Stimulated activated CD8-positive, alpha-beta memory T cell treated with anti-CD3 and anti-CD28 coated beads, Interleukin-7, amount 100 ng/mL, for 24 hours (primary cell): ENCODE measurements at places on chromosomes 3 and 15.

GRCh38 chr15:98966091-98966787 lies 41.4 kb downstream of the PGPEP1L start:
- DNase-seq, result no peak

DNA sequence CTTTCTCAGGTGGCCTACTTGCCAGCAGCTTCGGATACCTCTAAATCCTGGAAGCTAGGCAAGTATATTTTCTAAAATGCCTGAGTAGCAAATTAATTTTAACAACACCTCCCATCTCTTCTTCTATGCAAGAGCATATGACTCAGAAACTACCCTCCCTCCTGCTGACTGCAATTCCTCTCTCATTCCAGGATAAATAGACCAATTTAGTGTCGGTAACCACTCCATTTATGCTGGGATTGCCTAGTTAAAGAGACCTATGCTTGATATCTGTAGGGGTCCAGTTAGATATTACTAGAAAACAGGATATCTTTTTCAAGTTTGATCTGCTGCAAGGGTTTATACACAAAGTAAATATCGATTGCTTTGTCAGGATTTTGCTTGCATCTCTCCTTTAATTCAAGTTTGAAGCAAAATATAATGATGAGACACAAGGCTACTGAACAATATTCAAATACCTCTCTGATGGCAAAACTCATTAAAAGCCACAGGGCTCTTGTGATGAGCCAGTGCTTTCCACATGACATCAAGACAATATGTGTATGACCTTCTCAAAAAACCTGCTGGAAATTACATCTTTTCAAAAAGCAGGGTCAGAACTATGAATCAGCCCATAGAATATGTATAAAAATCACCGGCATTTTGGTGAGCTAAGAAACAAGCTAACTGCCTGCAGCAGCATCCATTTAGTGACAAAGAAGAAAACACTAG lies 491.6 kb upstream of the NECTIN3 start:
- DNase-seq, result no peak

- no peak for DNase-seq
Observed at GRCh38 chr15:88651971-88652370, 13.2 kb downstream of the ISG20 start.

- no peak for DNase-seq
Observed at GRCh38 chr15:73367624-73368300, 996 bp downstream of the HCN4 start.

DNA sequence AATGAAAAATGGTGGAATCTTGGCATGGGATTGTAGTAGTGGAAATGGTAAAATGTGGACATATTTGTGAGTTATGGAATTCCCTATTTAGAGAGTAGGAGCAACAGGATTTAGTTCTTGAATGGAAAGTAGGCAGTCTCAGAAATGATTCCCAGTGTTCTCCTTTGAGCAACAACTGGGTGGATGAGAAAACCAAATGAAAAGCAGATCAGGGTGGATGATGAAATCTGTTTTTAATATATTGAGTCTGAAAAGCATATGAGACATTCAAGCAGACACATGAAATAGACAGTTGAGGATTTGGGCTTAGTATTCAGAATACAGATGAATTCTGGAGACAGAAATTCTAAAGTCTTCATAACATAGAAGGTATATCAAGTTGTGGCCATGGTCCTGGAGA lies 451.3 kb downstream of the LPP start:
- no peak for DNase-seq

DNA sequence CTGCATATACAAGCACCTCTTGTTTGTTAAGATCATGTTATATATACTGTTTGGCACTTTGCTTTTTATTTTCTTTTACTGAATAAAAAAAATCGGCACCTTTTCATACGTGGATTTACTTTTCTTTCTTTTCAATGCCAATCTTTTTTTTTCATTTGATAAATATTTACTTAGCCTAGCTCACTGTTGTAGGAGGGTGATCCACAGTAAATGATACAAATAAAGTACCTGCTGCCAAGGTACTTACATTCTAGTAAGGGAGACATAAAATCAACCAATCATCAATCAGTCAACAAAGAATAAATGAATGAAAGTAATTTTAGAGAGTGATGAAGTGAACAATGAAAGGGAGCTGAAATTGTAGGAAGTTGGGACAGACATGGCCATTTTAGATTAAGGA lies 18.3 kb downstream of the GNB5 start:
- no peak for DNase-seq

DNA sequence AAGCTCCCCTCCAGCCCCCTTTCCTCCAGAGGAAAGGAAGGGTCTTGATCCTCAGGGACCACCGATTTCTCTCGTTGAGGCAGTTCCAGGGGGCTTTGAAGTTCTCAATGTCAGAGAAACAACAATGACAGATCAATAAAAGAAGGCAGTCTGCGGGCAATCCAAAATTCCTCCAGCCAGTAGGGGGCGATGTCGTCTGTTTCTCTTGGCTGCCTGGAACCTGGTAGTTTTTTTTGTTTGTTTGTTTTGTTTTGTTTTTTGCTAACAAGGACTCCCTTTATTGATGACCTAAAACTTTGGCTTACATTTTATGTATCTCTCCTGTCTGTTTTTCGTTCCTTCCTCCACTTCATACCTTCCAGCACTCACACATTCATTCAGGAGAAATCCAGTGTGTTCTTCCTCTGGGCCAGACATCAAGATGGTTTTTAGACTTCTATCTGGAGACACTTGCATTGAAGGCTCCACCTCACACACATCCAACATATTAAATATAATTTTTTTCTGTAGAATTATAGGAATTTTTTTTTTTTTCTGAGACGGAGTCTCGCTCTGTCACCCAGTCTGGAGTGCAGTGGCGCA lies 276.6 kb downstream of the RPLP1 start:
- DNase-seq, result peak; percentile 65

GRCh38 chr15:79849789-79850188 lies 47.0 kb downstream of the MTHFS start:
- DNase-seq, result no peak

GRCh38 chr15:79282371-79283251 lies at the start of gene ANKRD34C:
TSS of gene ANKRD34C (plus strand) at chr15:79282722. CDS start at chr15:79293285, 10,563 bp downstream.
- no peak for DNase-seq

- DNase-seq, result no peak
Observed at GRCh38 chr3:13536832-13537231, 12.1 kb upstream of the FBLN2 start.

GRCh38 chr3:194001728-194002459 lies 134.1 kb upstream of the HES1 start:
- DNase-seq, result no peak

DNA sequence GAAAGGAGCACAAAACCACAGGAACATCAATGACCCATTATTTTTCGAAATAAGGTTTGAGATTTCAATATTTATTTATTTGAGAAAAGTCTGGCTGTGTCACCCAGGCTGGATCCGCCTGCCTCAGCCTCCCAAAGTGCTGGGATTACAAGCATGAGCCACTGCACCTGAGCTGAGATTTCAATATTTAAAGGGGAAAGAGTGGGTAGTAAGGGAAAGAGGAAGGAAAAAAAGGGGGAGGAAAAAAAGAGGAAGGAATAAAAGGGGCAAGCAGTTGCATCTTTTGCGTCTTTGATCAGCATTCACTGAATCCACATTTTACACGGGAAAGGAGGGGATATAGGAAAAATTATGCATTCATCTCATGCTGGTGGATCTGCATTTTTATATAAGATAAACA lies 47.4 kb downstream of the ERICH6 start:
- DNase-seq, result no peak

DNA sequence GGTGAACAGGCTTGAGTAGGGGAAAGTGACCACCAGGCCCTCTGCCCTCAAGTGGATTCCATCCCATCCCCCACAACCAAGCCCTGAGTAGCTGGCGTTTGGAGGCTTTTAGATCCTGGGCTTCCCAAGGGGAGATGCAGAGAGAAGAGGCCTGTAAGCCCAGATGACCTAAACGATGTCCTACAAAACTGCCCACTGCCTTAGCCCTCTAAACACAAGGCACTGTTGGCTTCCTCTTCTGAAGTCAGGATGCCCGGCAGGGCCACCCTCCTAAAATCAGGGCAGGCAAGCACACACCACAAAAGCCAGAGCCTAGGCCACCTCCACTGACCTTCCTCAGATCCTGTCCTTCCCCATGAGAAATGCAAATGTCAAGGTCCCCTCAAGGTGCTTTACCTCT lies 68.6 kb downstream of the ADCY5 start:
- no peak for DNase-seq

DNA sequence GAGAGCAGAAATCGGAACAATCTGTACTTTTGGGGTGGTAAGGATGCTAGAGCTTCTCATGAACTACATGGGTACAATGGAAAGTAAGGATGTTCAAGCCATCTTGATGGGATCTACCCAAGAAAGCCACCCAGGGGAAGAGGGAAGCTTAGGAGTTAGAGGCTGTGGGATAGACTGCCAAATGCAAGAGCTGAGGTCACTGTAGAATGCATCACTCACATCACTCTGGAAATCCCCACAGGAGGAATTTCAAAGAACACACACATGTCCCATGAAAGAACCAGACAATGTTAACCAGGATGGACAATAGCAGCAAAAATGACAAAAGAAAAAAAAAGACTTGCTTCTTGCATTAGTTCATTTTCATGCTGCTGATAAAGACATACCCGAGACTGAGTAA lies 32.8 kb upstream of the UBE2E2 start:
- no peak for DNase-seq

DNA sequence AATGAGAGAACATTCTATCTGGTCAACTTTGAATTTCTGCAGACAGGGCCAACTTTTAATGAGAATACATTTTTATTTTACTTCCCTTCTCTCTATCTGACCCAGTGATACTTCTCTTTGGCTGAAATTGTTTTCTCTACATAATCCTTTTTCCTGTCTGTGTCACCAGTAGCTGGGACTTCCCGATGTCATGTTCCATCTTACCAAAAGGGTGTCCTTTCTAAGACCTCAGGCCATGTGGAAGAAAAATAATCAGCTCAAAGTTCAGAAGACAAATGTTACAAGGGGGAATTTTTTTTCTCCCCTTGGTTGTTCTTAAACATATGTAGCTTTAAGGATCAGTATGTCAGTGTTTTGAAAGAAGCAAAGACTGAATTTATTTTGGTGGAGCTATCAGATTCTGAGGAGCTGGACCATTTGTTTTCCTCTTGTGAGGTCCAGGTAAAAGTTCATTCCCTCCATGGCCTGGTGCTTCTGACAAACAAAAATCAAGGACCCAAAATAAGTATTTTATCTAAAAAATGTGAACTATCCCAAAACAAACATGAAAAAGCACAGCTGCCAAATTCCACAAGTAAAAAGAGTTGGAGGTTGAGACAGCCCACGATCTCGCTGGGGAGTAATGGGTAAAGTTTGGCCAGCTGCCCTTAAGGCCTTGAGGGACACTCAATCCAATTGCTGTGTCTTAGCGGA lies 859.4 kb upstream of the NR2F2 start:
- DNase-seq, result no peak

DNA sequence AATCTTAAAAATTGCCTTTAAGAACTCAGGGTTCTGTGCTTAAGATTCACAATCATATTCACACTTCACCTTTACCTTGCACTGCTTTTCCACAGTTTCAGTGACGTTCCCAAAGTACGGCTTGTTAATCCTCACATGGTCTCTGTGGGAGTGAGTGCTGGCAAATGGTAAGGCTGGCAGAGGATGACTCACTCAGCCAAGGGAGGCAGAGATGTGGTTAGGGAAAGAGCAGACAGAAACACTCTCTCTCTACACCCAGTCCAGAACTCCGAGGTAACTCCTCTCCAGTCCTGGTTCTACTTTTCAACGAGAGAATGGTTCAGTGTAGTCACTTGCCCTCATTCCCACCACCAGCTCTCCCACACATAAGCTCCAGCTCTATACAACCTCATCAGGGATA lies 33.1 kb downstream of the RASGRP1 start:
- no peak for DNase-seq

DNA sequence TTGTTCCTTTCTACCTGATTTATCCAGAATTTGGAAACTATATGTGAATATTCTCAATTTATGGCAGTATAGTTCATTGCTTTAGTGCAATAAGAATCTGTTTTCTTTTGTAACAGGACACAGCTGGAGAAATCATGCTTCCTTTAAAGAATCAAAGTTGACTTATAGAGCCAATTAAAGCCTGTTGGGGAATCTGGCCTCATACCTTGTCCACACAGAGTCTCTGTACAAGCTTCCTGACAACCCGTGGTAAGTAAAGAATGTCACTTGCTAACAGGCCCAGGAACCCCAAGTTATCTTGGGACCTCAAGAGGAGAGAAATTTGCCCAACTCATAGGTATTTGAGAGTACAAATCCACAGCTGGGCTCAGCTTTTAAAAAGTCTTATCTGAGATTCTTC lies 10.2 kb downstream of the ZNF445 start:
- DNase-seq, result no peak

GRCh38 chr3:179837374-179837773 lies 184.5 kb downstream of the USP13 start:
- no peak for DNase-seq

DNA sequence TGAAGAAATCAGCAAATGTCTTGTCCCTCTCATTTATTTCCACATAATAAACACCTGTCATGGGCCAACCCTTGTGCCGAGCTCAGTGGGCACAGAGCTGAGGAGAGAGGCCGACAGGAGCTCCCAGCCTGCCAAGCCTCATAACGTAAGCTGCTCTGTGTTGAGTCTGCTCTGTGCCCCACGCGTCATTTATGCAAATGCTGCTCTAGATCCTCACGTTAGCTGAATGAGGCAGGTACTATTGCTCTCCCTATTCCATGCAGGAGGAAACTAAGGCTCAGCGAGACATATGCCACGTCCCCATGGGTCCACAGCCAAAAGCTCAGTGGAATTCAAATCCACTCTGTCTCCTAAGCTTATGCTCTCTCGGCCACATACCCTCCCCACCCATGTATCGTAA lies 41.5 kb downstream of the EFCAB12 start:
- DNase-seq, result no peak

DNA sequence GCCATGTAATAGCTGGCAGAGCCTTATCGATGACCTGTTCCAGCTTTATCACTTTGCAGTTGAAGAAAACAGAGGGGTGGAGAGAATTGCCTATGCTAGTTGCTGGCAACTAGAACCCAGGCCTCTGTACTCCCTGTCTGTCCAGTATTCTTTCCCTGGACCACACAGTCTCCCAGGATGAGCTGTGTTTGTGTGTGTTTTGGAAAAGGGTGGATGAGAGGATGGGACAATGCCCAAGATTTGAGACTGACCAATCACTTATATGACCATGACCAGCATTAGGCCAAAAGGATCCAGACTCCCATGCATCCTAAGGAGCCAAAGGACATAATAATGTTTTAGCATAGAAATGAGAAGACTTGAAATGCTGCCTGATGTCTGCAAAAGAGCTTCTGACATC lies 102.6 kb downstream of the CD200R1L start:
- no peak for DNase-seq

DNA sequence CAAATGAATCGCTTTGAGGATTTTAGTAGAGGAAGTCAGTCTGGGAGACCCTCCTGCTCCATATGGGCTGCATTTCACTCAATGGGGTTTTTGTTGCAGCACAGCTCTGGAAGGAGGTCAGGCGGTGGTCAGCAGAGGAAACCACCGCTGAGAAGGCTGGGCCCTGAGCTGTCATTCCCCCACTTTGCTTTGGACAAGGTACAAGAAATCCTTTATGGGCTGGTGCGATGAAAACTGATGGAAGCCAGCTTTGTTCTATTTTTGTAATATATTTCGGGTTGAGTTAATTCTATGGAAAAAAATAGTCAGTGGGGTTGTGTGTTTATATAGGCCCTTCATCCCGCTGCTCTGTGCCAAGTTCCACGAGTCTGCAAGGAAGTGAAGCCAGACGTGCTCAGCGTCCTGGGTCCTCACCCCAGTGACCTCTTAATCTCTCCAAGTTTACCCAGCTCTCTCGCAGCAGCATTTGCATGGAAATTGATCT lies 157.1 kb upstream of the TMC3 start:
- no peak for DNase-seq
